ENCODE measurements at places on chromosomes 5 and 9.

GRCh38 chr5:32127711-32128110 lies 46.4 kb downstream of the GOLPH3 start:
- no peak for DNase-seq

DNA sequence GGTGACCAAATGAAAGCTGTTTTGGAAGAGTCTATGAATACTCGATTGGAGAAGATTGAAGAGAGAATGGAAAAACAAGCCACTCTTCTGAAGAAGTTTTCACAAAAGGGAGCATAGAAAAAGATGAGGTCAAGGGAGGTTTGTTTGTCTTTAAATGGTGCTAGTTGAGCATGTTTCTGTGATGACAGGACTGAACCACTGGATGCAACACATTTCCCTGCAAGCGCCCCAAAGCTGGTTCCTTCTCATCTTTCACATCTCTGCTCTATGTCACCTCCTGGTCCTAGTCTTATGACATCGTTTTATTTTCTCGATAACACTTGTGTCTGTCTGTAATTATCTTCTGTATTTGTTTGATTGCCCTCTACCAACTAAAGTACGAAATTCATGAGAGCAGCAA lies 3.8 kb upstream of the CCDC192 start:
- no peak for DNase-seq

DNA sequence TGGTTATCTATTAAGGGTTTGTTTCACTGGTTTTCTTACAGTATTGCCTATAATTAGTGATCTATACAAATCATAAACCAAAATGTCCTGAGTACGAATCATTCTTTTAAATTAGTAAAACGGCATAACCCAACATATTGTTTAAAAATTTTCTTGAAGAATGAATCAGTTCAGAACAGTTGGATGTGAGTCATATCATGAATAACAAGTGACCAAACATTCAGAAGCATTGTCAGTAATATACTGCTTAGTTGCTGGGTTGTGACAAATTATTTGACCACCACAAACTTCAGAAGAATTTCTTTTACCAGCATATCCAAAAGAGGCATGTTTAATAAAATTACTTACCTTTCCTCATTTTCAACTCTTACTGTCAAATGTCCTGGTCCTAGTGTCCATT lies 111.2 kb downstream of the UNC13B start:
- peak; percentile 68 for DNase-seq

GRCh38 chr9:1776668-1777067 lies 238.5 kb upstream of the SMARCA2 start:
- no peak for DNase-seq

DNA sequence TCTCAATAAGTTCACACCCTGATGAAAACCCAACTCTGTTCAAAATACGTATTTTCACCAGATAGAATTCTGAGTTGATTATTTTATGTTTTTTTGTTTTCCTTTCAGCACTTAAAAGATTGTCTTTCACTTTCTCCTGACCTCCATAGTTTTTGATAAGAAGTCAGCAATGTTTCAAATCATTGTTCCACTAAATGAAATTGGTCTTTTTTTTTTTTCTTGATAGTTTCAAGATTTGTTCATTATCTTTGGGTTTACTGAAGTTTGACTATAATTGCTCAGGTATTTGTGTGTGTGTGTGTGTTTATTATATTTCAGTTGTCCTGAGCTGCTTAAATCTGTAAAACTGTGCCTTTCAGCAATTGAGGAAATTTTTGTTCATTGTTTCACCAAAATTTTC lies 498.7 kb downstream of the TLE1 start:
- DNase-seq: no peak

GRCh38 chr9:124818431-124819281 lies 34.6 kb upstream of the WDR38 start:
- DNase-seq: no peak

- no peak for DNase-seq
Measured at GRCh38 chr5:101047181-101047580, 144.1 kb upstream of the ST8SIA4 start.

- no peak for DNase-seq
Measured at GRCh38 chr5:140258873-140259272, 44.0 kb downstream of the PFDN1 start.

DNA sequence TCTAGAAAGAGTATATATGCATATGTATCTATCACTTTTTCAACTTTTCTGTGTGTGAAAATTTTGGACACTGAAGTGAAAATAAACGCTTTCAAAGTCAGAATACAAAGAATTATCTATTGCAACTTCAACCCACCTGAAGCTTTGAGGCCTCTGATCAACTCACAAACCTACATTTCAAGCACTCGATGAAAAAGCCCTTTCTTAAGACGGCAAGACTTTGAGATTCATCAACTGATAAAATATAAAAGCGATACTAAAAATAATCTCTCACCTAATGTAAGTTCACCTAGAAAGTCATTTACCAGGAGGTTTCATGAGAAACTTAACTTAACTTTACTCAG lies 1.2 kb downstream of the GOLPH3 start:
- peak; percentile 67 for DNase-seq

DNA sequence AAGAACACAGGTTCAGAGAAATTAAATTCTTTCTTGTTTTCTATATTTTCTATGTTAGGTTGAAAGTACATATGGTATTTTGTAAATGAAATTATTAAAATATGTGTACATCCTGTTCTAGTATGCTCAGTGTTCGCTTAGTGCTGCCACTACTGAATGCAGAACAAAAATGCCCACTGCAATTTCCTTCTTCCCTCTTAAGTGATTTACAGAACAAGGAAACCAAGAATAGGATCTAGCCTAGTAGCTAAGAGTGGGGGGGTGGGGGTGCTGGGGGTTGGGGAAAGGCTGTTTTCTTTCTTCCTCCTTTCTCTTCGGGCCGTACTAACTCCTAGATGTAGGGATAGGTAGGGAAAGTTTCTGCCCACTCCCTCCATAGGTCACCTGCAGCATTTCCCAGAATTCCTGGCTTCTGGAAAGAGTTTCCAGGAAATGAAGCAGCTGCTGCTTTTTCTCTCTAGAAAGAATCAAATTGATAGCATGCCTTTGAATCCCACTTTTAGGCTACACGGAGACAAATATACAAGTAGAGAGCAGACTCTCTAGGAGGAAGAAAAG lies 15.7 kb downstream of the SPATA9 start:
- no peak for DNase-seq

- peak; percentile 36 for DNase-seq
Measured at GRCh38 chr5:119356612-119357188, 881 bp downstream of the TNFAIP8 start.

- no peak for DNase-seq
Measured at GRCh38 chr9:77464661-77465060, 183.5 kb downstream of the GNA14 start.

GRCh38 chr9:134991808-134992754 lies 74.4 kb upstream of the FCN1 start:
- no peak for DNase-seq

DNA sequence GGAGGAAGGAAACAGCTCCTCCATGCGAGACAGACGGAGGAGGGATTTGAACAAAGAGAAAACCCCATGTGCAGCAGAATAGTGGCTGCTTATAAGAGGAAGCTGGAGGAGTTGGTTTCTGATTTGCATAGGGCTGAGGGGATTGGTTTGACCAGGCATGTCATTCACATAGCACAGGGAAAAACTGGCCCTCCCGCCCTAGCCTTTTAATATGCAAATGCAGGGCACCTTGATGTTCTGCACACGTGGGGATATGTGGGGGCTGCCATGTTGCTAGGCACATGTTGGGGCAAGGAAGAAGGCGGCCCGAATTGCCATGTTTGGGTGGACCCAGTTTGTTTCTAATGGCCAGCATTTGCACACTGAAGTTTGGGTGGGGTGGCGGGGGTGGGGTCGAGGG lies 42.2 kb downstream of the OSMR start:
- DNase-seq: no peak

DNA sequence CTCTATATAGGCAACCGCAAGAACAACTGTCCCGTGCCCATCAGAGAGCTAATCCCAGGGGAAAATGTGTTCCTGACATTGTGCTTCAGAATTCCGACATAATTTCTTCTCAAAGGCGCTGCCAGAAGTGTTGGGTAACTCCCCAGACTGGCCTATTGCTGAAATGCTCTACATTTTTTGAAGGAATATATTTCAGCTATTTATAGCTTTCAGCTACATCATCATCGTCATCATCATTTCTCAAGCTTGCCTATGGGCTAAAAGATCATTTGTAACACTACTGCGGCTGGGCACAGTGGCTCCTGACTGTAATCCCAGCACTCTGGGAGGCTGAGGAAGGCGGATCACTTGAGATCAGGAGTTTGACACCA lies 49.7 kb downstream of the MYO10 start:
- DNase-seq: no peak

DNA sequence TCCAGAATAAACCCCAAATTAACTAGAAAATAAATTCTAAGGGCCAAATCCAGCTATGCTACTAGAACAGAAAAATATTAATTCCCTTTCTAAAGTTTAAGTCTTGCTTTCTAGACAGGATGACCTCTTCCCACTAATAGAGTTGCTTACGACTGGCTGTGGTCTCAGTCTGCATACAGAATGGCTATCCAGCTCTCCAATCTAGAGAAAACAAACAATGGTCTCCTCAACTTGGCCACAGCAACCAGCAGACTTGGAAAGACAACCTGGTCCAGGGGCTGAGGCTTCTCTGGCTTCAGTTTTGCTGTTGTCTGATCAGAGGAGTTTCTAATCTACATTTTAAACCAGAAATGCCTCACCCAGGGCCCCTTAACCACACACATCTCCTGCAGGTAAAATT lies 28.9 kb downstream of the RASEF start:
- no peak for DNase-seq

- DNase-seq: no peak
Measured at GRCh38 chr9:115425601-115426000, 307.6 kb upstream of the TNC start.

GRCh38 chr9:70835323-70835722 lies 286.1 kb downstream of the TRPM3 start:
- DNase-seq: no peak

DNA sequence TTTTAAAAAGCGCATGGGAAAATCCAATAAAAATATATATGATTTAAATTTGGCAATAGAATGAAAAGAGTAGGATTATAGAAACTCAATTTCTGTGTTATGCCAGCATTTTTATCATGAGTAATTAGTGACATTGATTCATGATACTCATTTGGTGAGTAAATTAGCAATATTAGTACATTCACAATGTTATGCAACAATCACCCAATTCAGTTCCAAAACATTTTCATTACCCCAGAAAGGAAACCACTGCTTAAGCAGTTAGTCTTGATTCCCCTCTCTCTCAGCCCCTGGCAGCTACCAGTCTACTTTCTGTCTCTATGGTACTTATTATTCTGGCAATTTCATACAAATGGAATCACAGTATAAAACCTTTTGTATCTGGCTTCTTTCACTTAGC lies 27.0 kb downstream of the OSMR start:
- no peak for DNase-seq

DNA sequence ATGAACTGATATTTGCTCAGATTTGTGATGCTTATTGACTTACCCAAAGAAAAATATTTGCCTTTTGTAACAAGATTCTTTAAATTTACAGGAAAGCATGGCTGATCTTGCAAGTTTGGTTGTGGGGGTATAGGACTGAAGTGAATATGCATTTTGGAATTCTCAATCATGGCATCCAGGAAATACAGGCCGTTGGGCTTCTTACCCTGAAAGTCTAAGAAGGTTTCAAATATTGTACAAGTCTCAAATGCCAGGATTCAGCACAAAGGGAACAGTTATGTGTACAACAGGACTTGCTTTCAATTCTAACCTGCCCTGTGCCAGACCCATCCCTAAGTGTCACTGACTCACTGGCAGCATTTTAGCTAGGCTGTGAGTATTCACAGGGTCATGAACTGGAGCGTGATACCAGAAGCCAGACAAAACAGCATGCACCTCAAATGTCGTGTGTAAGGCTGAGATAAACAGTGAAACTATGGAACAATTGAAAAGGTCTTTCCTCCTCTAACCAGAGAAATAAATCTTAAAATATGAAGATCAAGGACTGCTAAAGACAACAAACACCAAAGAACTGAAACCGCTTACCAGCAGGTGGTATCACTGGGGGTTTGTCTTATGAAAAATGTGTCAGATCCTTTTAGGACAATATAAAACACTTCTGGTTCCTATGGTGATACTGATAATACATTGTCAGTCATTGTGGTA lies 168.6 kb upstream of the RGMB start:
- peak; percentile 77 for DNase-seq

DNA sequence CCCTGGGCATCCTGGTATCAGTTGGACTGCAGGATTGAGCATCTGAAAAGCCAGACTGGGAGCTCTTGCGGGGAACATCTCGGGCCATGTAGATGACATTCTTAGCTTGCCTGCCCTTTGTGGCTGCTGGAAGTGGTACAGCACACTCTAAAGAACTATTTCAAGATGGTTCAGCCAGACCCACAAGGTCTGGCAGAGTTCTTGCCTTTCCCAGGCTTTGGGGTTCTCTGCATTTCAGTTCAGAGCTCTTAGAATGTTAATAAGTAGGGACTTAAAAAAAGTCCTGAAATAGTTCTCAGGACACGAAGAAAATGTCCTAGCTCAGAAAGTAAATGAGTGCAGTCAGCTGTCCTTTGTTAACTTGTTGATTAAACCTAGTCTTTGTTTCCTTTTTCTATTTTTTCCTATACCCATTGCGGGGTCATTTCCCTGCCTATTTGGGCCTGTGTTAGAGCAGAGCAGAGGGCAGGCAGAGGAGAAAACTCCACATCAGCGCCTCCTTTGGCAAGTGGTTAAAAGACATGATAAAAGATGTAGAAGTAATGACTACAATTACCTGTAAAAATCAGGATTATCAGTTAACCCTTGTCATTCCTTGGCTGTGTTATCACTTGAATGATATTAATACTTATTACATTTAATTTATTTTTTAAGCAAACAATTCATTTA lies 291.5 kb downstream of the ZSWIM6 start:
- DNase-seq: peak; percentile 21

- DNase-seq: no peak
Measured at GRCh38 chr9:90107726-90108655, 503.2 kb downstream of the GADD45G start.

DNA sequence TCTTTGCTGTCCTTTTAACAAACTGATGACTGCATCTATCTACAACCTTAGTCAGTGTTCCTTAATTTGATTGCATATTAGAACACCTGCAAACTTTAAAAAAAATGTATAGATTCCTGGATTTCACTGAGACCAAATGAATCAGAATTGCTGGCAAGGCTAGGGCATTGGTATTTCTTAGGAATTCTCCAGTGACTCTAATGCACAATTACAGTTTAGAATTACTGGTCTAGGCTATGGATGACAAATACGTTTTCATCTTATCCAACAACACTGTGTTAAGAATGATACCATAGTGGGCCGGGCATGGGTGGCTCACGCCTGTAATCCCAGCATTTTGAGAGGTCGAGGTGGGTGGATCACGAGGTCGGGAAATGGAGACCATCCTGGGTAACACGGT lies 545.9 kb upstream of the RIOK2 start:
- no peak for DNase-seq

- DNase-seq: no peak
Measured at GRCh38 chr9:6922124-6922676, 164.4 kb downstream of the KDM4C start.

- no peak for DNase-seq
Measured at GRCh38 chr5:81245871-81246235, 12.7 kb downstream of the CKMT2 start.
